ENCODE measurements at places on chromosomes 4 and X. TPM values are rescaled to one million over a fixed set of nuclear protein-coding genes. Genes with fewer than 3 reads are reported as not detected.

CSAG1 gene
- total RNA-seq: not detected

FGF2 gene
- 5.1 TPM for total RNA-seq

AMBN gene
- not detected for total RNA-seq

ACSL1 gene
- 59.4 TPM for total RNA-seq

NOA1 gene
- 20.6 TPM for total RNA-seq

GYPE gene
- not detected for total RNA-seq

GRCh38 chrX:41823402-41823801 lies 99.4 kb downstream of the GPR82 start:
- DNase-seq: no peak

DNA sequence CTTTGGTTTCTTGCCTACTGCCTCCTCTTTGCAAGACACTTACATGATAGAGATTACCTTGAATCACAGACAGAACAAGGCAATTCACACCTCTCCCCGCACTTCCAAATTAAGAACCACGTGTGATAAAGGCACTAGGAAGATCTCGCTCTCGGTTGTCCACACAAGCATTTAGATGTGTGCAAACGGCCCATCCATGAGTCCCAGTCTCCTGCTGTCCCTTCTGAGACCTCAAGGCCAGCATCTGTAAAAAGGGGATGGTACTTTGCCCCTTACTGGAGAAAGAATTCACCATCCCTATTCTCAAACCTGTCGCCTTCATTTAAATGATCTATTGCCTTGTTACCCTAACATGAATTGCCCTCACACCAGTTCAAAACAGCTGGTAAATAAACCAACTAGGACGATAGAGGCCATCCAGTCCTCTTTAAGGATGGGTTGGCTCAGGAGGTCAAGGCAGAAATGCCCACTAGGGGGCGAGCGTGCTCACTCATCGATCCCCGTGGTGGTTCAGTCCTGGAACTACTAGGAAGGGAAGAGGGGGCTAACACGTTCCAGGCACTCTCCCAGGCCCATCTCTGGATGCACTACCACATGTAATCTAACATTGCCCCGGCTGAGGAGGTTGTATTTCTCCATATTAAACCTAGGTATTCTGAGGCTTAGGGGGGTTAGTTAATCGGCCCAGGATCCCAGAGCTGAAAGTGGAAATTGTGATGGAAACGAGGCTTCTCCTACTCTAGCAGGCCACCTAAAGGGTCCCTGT lies 95.8 kb downstream of the DHX15 start:
- peak; percentile 66 for DNase-seq

GRCh38 chr4:123415977-123416376 lies 19.4 kb downstream of the SPRY1 start:
- no peak for DNase-seq

DNA sequence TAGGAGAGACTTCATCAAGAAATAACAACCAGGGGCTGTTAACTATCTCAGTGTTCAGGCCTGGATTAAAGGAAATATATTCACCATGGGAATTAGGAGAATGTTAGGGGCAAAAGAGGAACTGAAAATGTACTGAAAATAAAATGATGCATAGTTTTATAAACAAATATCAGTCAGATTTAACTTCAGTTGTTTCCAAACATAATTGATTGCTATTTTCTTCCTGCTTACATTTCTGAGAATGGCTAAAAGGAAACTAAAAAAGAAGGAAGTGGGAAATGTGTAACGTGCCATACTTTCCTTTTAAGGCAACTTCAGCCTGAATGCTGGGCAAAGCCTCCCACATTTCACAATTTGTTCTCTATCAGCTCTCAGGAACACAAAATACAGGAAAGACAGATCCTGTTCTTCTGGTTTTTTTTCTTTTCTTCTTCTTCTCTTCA lies 178.1 kb downstream of the MAML3 start:
- DNase-seq: no peak

GRCh38 chr4:172858731-172859230 lies 309.8 kb upstream of the GALNT7 start:
- no peak for DNase-seq

DNA sequence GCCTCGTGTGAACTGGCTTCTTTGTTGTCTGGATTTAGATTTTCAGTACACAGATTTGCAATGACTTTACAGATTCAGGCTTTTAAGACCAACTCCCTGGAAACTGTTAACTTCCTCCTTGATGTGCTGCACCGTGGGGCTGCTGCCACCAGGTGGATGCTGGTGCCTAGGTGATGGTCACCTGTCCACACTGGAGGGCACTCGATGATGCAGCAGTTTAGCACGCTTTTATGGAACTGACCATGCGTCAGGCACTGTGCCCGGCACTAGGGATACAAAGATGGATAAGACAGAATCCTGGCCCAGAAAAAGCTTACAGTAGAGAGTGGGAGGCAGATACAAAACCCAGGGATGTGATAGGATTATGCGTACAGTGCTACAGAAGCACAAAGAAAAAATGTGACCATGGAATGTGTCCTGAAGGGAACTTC lies 180.7 kb downstream of the CEP135 start:
- no peak for DNase-seq

DNA sequence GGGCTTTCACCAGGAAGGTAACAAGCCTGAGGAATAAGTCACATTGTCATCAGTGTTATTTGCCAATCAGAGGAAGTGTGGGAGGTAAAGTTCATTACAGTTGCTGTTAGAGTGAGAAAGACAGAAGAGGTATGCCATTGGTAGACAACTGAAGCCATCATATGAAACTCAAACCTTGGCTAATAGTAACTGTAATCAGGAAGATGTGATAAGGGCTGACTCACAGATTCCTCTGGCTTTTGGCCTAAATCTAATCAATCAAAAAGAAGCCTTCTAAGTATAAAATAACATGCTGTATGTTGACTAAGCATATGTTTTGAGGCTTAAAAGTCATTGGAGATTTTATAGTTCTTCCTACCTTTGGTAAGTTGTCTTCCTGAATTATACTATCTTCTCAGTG lies 242.8 kb downstream of the PCDH7 start:
- DNase-seq: no peak

GRCh38 chr4:65170768-65171514 lies 499.3 kb downstream of the EPHA5 start:
- DNase-seq: no peak

- no peak for DNase-seq
These were observed 489.3 kb upstream of the DIPK2B start for GRCh38 chrX:45689971-45690370.

GRCh38 chr4:183345261-183345660 lies 23.0 kb upstream of the CLDN24 start:
- DNase-seq: no peak

DNA sequence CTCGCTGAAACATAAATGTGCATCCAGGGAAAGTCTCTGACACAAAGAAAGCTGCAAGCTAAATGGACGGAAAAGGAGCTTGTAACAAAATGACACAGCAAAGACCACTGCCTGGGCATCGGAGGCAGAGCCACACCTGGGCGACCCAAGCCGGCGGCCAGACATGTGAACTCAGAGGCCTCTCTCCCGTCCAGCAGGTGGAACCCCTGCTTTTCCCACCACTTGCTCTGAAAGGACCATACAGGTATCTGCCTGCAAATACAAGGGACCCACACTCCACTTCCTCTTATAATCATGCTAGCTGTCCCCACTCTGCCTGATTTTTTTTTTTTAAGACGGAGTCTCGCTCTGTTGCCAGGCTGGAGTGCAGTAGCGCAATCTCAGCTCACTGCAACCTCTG lies 12.0 kb downstream of the CPLX1 start:
- DNase-seq: no peak

- DNase-seq: no peak
These were observed 512.5 kb upstream of the SLIT2 start for GRCh38 chr4:19739101-19739651.

DNA sequence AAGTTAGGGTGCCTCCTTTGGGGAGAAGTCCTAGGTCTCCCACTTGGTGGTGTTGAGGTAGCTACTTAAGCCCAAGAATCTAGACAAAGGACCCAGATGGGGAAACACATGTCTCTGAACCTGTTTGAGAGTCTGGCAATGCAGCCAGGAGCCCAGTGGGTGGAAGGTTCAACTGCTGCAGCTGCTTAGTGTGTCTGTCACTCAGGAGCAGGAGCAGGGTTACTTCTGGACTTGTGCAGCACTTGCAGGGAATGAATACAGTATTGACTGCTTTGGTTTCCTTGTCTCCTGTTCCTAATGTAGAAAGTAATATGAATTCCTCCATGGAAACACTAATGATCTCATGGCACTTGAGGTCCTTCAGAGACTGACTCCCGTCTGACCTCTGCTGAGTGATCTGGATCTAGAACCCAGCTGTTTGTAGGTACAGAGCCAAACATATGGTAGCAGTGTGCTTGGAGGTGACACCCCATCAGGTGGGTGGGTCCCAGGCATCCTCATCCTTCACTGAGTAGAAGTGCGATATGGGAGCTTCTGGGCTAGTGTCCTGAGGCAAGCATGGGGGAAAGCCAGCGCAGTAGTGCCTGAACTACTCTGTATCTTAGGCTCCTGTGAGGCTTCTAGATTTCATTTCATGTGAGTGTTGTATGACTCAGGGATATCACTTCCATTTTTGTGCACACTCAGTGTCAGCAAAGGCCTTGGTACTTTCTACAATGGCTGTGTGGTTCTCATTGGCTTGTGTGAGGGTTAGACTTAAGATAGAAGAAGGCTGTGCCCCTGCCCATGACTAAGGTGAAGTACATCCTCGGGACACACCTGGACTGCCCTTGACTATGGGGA lies 85.0 kb upstream of the WDR1 start:
- DNase-seq: no peak

GRCh38 chr4:124636788-124637187 lies 75.7 kb downstream of the ANKRD50 start:
- no peak for DNase-seq

GRCh38 chr4:38704622-38705154 lies 40.7 kb downstream of the KLF3 start:
- no peak for DNase-seq

DNA sequence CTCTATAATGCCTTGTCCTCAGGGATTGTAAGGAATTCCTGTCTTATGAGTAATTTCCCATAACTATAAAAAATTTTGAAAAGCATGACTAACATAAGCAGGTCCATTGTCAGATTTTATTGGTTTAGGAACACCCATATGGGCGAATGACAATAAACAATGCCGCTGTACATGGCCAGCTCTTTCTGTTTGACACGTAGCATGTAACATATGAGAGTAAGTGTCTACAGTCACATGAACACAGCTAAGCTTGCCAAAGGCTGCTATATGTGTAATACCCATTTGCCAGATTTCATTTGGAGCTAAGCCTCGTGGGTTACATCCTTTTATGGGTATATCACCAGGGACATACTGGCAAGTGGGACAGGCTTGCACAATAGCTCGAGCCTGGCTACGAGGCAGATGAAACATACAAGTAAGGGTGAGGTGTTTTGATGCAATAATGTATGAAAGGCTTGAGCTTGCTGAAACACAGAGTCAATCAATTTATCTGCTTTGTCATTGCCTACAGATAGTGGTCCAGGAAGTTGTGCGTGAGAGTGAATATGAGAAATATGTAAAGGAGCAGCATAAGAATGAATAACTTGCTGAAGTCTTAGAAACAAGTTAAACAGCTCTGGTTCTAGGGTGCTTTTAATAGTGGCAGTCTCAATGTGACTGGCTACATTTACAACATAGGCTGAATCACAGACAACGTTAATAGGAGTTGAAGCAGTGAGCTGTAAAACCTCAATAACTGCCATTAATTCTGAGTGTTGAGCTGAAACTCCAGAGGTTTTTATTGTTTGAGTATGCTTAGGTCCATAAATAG lies 67.4 kb upstream of the UGT2B10 start:
- DNase-seq: no peak

- DNase-seq: no peak
These were observed 69.0 kb downstream of the GLRA2 start for GRCh38 chrX:14598330-14598729.

- peak; percentile 15 for DNase-seq
These were observed 652 bp downstream of the SRPX start for GRCh38 chrX:38220024-38220414.

DNA sequence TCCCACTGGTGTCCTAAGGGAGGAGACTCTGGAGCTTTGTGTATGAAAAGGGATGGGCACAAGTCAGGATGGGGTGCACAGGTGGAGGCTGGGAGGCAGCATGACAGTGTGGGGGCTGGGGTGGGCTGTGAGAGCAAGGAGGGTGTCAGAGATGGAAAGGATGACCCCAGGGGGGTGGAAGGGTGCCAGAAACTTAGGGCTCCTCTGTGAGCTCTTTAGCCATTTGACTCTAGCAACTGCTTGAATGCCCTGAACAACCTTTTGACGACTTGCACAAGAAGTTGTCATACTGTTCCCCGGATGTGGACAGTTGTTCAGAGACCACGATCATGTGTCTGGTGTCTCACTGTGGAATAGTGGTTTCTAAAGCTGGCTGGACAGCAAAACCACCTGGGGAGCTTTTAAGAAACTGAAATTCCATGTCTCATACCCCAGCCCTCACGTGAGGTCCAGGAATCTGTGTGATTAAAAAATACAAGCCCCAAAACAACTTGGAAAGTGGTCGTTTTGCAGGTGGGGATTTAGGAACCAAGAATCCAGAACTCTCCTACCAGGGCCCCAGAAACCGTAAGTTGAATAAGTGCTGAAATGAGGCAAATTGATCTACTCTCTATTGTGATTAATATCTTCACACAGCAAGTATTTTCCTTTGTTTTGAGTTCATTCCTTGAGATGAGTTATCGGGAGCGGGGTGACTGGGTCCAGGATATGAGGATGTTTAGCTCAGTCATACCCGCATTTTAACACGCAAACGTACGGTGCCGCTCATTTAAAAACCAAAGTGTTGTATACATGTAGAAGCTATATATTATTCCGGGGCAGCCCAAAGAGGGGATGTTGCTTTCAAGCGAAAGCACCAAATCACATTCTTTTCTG lies 3.4 kb downstream of the RHOH start:
- DNase-seq: peak; percentile 28

DNA sequence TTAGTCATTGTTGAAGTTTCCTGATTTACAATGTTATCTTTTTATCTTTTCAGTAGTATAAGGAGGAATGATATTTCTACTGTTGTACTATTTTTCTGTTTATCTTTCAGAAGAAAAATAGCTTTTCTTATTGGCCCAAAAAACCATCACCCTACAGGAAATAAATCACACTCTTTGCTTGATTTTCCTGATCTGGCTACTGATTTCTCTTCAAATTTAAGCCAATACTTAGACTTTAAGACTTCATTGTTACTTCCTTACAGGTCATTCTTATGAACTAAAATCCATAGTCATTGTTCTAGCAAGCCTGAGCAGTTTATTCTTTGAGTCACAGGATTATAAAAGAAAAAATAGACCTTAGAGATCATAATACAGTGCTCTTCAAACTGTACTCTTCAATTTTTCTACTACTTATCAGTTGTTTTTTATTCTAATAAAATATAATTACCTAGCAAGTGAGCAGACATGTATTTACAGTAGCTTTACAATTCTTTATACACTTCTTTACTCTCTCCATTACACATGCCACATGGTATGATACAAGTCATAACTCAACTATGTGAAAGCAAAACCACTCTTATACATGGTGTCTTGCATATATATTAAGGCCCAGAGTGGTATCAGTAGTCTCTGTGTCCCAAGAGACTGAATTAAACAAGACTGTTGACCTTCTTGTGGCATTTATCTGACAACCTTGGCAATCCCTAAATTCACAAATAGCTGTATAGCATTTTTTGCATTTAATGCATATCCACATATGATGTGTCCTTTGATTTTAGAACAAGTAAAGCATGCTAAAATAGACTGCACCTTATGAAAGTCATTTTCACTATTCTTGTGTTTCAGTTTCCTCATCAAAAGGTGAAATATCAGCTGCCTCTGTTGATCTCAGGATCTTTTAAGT lies 47.9 kb downstream of the TET2 start:
- DNase-seq: no peak

Measured in uterus (tissue), 4 donors.